Kasumi-1 (cell line): ENCODE measurements at places on chromosomes 11 and 22.
A peak's percentile ranks its signal among the peaks of the same experiment; 100 is the strongest.

DNA sequence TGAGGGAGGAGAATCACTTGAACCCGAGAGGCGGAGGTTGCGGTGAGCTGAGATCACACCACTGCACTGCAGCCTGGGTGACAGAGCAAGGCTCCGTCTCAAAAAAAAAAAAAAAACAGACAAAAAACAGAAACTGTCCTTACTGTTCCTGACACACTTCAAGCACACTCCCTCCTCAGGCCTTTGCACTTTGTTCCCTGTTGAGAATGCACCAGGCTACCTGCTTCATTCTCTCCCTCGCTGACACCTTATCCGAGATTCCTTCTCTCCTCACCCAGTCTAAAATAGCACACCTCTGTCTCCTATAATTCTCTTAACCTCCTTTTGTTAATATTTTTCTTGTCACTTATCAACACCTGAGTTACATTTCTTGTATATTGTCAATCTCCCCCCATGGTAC is 32.3 kb upstream of the TECTA start:
- DNase-seq, result no peak

DNA sequence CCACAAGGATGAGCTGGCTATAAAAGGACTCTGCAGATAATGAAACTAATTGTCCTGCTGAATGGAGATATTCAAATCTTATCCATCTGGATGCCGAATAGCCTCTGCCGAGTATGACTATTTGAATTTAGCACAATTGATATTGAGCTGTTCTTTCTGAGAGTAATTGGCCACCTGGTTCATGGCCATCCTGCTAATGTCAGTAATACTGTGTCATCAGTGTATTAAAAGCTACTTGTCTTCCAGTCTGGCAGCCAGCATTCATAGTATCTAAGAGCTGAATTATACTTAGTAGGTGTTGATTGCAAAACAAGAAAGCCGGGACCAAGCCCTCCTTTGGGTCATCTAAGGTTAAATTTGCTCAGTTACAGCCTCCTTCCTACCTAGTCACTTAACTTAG is 310.7 kb upstream of the NCAM1 start:
- no peak for DNase-seq

- DNase-seq, result no peak
Measured at GRCh38 chr11:16749666-16750065, 11.2 kb downstream of the C11orf58 start.

- no peak for DNase-seq
Measured at GRCh38 chr11:86370171-86370570, 4.5 kb upstream of the CCDC81 start.

DNA sequence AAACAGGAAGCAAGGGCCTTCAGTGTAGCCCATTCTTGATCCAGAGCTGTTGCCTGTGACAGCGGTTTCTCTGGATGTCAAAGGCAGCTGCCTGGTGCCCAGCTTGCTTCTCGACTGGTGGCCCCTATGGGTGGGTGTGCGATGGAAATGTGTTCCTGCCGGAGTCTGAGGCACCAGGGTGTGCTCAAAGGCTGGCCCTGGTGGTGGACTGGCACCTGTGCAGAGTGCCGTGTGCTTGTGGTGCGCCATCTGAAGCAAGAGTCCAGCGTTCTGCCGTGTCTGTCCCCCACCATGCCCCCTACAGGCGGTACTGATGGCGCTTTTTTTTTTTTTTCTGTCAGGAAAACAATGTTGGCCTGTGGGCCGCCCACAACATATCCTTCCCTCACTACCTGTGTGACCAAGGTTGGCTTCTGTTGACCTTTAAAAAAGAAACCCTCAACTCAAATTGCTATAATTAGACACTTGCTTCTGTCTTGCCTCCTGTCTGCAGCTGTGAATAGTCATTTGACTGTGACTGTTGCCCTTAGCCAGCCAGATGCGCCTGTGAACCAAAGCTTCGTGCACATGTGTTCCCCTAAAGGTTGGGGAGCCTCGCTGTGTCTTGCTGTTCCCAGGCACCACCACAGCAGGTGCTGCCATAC is 4.7 kb upstream of the RANBP1 start:
- DNase-seq, result peak; percentile 40

DNA sequence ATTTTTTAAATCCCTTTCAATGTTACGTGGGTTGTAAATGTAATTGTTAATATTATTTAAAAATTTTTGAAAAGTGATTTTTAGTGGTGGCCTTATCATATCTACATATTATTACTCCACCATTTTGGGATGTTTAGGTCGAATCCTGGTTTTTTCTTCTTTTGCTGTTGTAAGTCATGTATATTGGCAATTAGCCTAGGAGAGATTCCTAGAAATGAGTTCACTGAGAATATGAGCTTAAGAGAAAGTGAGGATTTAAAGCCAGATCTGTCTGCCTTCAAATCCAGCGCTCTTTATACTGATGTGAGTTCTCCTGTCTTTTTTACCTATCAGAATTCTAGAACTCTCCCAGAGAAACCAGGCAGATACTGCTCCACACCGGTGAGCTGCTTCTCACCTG is 56.1 kb downstream of the PTPRJ start:
- no peak for DNase-seq

- DNase-seq, result no peak
Measured at GRCh38 chr22:23231471-23232093, 51.3 kb downstream of the BCR start.

DNA sequence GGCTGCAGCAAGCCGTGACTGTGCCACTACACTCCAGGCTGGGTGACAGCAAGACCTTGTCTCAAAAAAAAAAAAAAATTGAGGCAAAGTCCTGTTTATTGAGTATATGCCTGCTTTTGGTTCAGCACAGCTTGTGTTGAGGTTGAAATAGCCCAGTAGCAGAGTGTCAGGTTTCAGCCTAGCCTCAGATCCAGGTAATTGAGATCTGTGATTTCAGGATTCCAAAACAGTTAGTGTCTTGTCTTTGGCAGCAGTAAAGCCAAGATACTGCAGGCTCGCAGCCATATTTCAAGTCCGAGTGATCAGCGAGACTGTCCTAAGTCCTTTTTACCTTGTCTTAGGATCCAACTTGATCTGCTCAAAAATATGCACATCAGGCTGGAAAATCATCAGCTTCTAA is 27.0 kb downstream of the CUL5 start:
- DNase-seq, result no peak

DNA sequence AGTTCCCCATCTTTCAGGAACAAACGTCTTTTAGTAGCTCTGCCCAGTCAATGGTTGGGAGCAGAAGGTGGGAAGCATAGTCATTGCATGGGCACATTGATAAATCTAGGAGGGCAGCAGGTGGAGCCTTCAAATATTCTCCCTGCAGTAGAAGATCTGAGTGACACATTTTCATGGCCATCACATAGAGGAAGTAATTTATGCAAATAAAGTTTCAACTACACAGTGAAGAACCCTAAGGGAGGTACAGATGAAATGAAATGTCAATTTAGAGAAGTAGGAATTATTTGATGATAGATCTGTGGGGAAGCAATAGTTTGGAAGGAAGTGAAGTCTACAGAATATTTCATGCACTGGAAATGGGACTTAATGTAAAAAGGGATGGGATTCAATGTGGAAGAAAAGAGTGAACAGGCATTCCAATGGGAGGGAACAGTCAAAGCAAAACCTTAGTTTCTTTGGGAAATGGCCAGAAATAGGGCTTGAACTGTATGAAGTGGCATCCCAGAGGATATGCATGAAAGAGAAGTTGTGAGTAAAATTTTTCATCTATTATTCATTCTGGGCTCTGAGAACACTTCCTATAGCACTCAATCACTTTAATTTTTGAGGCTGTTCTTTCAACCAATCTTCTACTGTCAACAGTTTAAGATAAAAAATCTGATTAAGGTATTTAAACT is 256.2 kb upstream of the LUZP2 start:
- peak; percentile 10 for DNase-seq

- no peak for DNase-seq
Measured at GRCh38 chr11:94747146-94747545, 21.0 kb upstream of the AMOTL1 start.

DNA sequence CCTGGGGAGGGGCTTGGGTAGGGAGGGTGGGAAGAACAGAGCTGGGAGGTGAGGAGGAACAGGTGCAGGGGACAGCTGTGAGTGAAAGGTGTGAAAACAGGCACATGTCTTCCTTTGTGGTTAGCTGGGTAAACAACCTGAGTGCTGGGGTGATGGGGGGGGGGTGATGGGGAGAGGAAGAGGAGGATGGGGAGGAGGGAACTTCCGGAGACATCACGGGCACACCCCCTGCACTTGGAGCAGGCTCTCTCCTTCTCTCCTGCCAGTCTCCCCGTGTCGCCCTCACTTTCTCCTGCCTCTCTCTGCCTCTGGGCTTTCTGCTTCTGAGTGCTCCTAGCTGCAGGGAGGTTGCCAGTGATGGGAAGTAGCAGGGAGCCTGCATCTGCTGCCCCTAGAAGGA is 8.8 kb downstream of the CXCR5 start:
- DNase-seq, result no peak

GRCh38 chr22:49444781-49445180 is 382.9 kb downstream of the BRD1 start:
- no peak for DNase-seq

DNA sequence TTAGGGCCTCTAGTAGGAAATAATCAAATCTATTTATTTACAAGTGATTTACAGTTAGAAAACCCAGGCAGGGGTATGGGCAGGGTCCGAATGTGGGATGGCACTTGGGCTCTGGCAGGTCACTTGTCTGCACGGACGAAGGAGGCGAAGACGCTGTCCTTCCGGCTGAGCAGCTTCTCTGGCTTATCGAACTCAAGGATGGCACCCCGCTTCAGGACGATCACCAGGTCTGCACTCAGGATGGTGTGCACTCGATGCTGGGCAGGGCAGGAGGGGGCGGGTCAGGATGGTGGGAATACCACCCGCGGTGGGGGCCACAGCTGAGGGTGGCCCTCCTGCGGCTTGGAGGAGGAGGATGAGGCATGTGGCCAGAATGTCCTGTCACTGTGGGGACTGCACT is 4.4 kb upstream of the KCNJ11 start:
- no peak for DNase-seq

GRCh38 chr22:23533328-23533762 is 46.7 kb downstream of the IGLL1 start:
- DNase-seq, result peak; percentile 15

- no peak for DNase-seq
Measured at GRCh38 chr22:24068377-24068680, 57.2 kb downstream of the CABIN1 start.

- no peak for DNase-seq
Measured at GRCh38 chr22:45171830-45172229, 8.1 kb downstream of the NUP50 start.

DNA sequence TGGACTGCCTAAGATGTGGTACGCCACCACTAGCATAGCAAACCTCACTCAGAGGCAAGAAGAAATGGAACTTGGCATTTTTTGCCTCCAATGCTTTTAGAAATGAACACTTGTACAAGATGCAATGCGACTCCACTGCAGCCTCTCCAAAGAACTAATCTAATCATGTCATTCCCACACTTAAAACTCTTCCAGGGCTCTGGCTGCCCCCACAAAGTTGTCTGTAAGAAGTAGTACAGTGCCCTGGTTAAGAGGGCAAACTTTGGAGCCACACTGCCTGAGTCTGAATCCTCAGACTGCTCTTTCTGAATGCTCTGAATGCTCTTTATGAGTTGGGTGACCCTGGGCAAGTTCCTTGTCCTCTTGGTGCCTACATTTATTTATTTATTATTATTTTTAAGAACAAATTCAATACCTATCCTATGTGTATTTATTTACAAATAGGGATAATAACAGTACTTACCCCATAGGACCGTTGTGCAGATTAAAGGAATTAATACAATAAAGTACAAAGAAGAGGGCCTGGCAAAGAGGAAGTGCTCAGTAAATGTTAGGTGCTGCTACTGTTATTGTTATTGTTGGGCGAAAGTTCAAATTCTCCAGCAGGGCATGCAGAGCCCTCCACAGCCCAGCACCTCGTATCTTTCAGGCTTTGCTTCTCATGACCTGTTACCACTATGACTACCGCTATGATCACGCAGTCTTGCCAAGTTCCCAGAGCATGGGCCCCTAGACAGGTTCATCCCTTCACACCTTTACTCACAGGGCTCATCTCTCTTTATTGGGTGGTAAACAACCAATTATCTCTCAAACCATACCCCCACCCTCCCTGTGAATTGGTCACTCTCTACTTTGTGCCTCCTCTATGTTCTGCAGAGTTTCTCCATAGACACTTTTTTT is 59.3 kb downstream of the RAB30 start:
- no peak for DNase-seq

DNA sequence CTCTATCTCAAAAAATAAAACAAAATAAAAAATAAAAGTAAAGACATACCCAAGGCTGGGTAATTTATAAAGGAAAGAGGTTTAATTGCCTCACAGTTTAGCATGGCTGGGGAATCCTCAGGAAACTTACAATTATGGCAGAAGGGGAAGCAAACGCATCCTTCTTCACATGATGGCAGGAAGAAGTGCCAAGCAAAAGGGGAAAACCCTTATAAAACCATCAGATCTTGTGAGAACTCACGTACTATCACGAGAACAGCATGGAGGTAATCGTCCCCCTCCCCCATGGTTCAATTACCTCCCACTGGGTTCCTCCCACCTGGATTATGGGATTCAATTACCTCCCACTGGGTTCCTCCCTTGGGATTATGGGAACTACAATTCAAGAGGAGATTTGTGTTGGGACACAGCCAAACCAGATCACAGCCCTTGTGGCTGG is 8.3 kb upstream of the SSTR3 start:
- DNase-seq, result no peak

- no peak for DNase-seq
Measured at GRCh38 chr11:17098658-17099057, 21.2 kb upstream of the RPS13 start.

- no peak for DNase-seq
Measured at GRCh38 chr22:46589141-46589748, 30.9 kb upstream of the GRAMD4 start.

GRCh38 chr11:11770921-11771486 is 70.8 kb upstream of the USP47 start:
- DNase-seq, result no peak

GRCh38 chr11:67534070-67534679 is 10.9 kb upstream of the CABP2 start:
- DNase-seq, result peak; percentile 6

GRCh38 chr11:8871171-8871775 is 39.7 kb upstream of the AKIP1 start:
- no peak for DNase-seq

DNA sequence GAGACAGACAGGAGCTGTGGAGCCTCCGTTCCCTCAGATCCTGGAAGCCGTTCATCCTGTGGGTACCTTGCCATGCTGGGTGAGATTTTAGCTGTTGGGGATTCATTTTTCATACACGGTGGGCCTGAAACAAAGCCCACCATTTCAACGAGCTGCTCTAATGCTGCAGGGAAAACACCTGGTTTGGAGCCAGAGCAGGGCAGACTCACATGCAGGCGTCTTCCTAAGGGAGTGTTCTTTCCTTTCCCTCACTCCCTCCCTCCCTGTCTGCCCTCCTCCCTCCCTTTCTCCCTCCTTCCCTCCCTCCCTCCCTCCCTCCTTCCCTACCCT is 52.5 kb downstream of the CD6 start:
- DNase-seq, result no peak

GRCh38 chr22:19880786-19881569 is 26.3 kb upstream of the GNB1L start:
- DNase-seq, result no peak

GRCh38 chr22:30314915-30315314 is 11.8 kb downstream of the TBC1D10A start:
- peak; percentile 10 for DNase-seq
